Activated CD8-positive, alpha-beta T cell treated with anti-CD3 and anti-CD28 coated beads for 36 hours (primary cell): ENCODE measurements at places on chromosomes 5 and 9. TPM values are rescaled to one million over a fixed set of nuclear protein-coding genes. Genes with fewer than 3 reads are reported as not detected.
A peak's percentile ranks its signal among the peaks of the same experiment; 100 is the strongest.

Gene CCL27
- total RNA-seq = not detected

Gene TMEM203
- 29.4 TPM for total RNA-seq

Gene TMC1
- 0.38 TPM for total RNA-seq

Gene JAKMIP2
- 3.2 TPM for total RNA-seq

Gene POLR3G
- total RNA-seq = 24.0 TPM

Gene NEUROG1
- not detected for total RNA-seq

Gene ITGA2
- total RNA-seq = 0.86 TPM

Gene DND1
- total RNA-seq = 2.9 TPM

GRCh38 chr9:87445646-87446045, 52.0 kb upstream of the DAPK1 start:
- DNase-seq = peak; percentile 31

- DNase-seq = no peak
These were observed 199.4 kb upstream of the SLC24A2 start for GRCh38 chr9:19988281-19988680.

DNA sequence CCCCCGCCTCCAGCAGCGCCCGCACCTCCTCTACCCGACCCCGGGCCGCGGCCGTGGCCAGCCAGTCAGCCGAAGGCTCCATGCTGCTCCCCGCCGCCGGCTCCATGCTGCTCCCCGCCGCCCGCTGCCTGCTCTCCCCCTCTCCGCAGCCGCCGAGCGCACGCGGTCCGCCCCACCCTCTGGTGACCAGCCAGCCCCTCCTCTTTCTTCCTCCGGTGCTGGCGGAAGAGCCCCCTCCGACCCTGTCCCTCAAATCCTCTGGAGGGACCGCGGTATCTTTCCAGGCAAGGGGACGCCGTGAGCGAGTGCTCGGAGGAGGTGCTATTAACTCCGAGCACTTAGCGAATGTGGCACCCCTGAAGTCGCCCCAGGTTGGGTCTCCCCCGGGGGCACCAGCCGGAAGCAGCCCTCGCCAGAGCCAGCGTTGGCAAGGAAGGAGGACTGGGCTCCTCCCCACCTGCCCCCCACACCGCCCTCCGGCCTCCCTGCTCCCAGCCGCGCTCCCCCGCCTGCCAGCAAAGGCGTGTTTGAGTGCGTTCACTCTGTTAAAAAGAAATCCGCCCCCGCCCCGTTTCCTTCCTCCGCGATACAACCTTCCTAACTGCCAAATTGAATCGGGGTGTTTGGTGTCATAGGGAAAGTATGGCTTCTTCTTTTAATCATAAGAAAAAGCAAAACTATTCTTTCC, 19.3 kb downstream of the CDKN2A start:
- peak; percentile 79 for DNase-seq

- no peak for DNase-seq
These were observed 264.0 kb upstream of the KIF2A start for GRCh38 chr5:62042007-62042406.

DNA sequence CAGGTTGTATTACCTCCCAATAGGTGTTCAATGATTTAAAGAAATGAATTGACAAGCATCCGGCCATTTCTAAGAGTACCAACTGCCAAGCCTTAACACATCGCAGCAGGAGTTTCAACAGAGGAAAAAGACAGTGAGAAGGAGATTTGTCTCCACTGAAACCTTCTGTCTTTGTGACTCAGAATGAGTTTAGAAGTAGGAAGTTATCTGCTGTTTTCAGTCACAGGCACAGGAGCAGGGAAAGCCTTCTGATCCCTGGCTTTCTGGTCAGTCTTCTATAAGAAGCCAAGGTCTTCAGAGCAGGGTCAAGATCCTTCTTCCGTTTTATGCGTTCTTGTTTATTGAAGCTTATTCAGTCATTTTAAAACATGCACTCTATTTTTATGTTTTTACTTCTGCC, 390.7 kb upstream of the PCSK5 start:
- DNase-seq = no peak

- DNase-seq = no peak
These were observed 292.1 kb downstream of the GADD45G start for GRCh38 chr9:89896806-89897340.

GRCh38 chr5:147813696-147814095, 17.8 kb downstream of the SPINK1 start:
- DNase-seq = no peak

- DNase-seq = peak; percentile 59
These were observed 2.0 kb upstream of the PCDH12 start for GRCh38 chr5:141960018-141960417.

- no peak for DNase-seq
These were observed 3.1 kb upstream of the SFXN1 start for GRCh38 chr5:175475248-175475647.

- no peak for DNase-seq
These were observed 17.1 kb downstream of the OTP start for GRCh38 chr5:77621440-77621839.

- peak; percentile 90 for DNase-seq
These were observed 6.9 kb downstream of the ANXA6 start for GRCh38 chr5:151150471-151151262.

GRCh38 chr9:81312346-81312745, 377.0 kb downstream of the TLE1 start:
- no peak for DNase-seq

DNA sequence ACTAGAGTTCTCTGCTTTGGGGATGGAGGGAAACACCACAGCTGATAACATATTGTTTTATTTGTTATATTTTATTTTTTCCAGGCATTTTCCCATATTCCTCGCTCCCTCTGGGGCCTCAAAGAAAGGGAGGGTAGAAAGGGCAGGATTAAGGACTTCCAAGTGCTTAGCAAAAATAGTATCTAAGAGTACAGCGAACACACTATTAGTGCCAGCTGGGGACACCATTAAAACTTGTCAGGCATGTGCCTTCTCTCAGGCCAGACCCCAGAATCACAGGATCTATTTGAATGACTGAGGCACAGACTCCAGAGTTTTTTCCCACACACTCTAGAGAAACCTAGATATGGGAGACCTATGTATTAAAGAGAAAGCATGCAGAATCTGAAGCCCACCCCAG, 451.0 kb upstream of the TRPC7 start:
- DNase-seq = no peak

DNA sequence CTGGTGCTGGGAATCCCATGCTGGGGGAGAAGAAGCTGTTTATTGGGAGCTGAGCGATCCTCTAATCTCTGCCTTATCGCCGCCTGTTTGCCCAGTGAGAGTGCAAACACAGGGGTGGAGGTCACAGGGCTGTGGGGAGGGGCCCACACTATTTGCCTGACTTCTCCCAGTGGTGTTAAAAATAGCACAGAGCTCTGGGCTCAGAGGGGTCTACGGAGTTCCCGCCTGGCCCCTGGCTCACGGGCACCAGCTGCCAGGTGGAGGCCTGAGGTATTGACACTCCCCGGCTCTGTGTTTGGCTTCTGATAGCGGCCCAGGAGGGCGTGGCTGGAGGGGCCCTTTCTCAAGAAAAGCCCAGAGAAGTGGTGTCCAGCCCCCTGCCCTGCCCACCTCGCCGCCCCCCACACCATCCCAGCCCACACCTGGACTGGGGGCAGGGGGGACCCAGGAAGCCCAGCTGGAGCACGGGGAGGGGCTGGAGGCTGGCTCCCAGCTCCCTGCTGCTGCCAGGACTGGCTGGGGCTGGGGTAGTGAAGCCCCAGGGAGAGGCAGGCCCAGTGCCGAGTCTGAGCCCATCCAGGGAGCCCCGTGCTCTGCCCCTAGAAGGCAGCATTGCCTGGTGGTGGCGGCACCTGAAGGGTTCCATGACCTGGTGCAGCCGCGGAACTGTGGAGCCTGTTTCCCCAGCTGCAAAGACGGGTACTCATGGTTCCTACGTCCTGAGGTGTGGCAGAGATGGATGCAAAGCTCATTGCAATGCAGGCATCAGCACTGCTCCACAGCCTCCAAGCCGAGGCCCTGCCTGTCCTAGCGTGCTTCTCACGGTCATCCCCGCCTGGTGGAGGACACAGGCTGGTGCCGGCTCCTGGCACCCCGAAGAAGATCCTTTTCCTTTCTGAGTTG, 35.7 kb upstream of the EGFL7 start:
- no peak for DNase-seq

GRCh38 chr5:89343666-89344065, 460.7 kb upstream of the MEF2C start:
- peak; percentile 49 for DNase-seq

DNA sequence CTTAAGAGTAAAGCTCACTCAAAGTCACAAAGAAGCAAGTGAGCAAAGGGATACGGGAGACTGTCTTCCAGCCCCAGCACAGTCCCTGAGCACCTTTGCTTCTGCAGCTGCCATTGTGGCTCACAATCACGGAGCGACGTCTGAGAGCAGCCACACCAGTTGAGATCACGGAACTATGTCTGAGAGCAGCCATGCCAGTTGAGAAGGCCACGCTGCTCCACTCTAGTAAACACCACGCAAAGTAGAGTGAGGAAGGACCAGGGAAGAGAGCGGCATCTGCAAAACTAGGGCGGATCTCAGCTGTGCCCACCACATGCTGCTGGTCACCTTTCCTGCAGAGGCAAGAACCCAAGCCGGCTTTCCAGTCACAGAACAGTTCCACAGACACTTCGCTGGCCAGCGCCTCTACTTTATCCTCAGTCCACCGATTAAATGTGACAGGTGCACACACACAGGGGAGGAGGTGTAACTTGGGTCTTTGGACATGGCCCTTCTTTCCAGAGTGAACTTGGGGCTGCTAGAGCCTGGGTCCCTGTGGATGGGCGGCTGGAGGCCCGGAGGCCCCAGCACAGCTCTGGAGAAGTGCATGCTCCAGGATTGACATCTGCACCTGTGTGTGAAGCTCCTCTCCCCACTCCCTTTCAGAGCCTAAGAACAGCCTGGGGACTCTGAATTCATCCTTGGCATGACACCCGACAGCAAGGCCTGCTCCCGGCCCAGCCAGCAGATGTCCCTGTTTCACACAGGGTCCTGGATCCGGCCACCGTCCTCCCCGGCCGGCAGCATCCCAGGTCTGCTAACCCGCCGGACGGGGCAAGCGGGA, 324.9 kb upstream of the IRX4 start:
- DNase-seq = peak; percentile 10

DNA sequence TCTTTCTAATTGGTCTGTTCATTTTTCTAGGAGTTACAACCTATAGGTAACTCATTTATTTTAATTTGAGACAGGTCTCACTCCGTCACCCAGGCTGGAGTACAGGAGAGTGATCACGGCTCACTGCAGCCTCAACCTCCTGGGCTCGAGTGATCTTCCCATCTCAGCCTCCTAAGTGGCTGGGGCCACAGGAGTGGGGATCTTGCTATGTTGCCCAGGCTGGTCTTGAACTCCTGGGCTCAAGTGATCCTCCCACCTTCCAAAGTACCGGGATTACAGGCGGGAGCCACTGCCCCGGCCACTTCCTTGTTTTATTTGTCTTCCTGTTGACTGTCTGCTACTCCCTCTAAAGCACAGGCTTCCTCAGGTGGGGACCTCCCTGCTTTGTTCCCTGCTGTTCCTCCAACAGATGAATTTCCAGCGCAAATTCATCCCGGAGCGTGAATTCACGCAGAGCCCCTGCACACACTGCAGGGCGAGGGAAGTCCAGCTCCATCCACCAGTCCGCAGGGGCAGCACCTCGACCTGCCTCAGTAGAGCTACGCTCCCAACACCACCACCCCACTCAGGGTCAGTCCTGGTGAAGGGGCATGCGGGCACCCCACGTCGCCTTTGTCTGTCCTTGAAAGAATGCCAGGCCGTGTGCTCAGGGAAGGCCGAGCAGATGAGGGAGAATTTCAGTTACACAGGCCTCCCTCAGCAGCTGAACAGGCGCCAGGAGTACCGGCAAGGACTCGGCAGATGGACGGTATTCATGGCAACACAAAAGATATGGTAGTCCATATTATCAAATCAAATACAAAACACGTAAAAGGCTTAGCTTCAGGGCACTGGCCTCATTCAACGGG, 6.3 kb downstream of the QSOX2 start:
- DNase-seq = no peak

DNA sequence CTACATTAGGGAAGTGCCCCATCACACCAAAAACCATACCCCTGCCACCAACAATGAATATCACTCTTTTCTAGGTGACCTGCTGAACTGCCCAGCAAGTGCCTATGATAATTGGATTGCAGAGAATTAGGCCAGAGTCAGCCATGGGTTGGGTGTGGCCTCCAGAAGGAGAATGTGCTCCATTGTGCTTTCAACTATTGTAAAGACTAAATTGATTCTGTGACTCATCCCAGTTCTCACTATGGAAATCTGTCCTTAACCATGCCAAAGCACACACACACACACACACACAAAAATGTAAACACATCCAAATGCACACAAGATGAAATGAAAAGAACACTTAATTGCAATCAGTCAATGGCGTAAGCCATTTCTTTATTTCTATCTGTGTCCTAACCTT, 25.7 kb downstream of the DRD1 start:
- DNase-seq = no peak

- DNase-seq = no peak
These were observed 27.4 kb upstream of the MEGF9 start for GRCh38 chr9:120741701-120742100.

GRCh38 chr5:135604056-135604455, 25.3 kb upstream of the CXCL14 start:
- DNase-seq = no peak

DNA sequence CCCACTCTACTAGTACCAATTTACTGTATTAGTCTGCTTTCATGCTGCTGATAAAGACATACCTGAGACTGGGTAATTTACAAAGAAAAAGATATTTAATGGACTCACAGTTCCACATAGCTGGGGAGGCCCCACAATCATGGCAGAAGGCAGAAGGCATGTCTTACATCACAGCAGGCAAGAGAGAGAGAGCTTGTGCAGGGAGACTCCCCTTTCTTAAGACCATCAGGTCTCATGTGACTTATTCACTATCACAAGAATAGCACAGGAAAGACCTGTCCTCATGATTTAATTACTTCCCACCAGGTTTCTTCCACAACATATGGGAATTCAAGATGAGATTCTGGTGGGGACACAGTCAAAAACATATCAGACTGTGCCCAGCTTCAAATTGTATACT, 11.5 kb downstream of the UGT3A1 start:
- no peak for DNase-seq

DNA sequence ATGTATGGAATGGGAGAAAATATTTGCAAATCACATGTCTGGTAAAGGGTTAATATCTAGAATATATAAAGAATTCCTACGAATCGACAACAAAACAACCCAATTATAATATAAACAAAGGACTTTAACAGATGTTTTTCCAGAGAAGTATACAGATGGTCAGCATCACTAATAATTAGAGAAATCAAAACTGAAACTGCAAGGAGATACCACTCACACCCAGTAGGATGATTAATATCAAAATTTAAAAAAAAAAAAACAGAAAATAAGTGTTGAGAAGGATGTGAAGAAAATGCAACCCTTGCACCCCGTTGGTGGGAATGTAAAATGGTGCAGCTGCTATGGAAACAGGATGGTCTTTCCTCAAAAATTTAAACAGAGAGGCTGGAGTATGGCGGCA, 34.6 kb upstream of the F2R start:
- no peak for DNase-seq

- DNase-seq = peak; percentile 12
These were observed 176.0 kb downstream of the MED10 start for GRCh38 chr5:6202149-6202967.

GRCh38 chr5:126837242-126837641, 60.3 kb downstream of the LMNB1 start:
- DNase-seq = no peak
